ENCODE measurements at places on chromosomes 11 and 22.

DNA sequence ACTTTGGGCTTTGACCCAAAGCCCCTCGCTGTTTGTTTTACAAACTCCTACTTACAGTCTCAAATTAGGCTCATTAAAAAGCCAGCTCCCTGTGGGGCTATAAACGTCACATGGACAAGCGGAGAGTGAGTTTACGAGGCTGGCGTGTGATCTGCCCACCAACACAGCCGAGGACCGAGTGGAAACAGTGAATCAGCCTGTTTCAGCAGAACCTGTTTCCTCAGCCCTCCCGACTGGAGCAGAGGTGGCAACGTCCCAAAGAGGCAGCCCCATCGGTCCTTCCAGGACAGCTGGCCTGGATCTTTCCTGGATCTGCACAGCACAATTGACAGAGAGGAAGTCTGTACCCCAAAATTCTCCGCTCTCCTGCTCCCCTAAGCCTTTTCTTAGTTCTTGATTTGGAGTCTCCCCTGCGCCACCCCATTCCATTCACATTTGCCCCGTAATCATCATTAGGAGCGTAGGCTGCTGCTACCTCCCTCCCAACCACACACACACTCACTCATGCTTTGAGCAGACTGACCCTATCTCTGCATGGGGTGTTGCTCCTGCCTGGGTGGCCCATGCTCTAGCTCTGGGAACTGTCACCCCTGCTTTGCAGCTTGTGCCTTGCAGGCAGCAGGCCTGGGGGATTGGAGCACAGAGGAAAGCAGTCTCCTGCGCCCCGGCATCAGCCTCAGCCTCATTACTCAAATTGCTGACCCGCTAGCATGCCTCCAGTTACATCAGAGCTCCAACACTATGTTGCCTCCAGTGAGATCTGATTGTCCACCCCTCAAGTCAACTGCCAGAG lies 117.8 kb downstream of the NAT10 start:
- DNase-seq, result no peak

GRCh38 chr11:122172352-122173073 lies 56.5 kb upstream of the BLID start:
- DNase-seq, result no peak

GRCh38 chr22:44543781-44544477 lies 45.9 kb upstream of the RTL6 start:
- no peak for DNase-seq

- DNase-seq, result no peak
Measured at GRCh38 chr11:94638301-94638901, 71.2 kb downstream of the PIWIL4 start.

- no peak for DNase-seq
Measured at GRCh38 chr22:46367707-46368191, 32.2 kb downstream of the TRMU start.

DNA sequence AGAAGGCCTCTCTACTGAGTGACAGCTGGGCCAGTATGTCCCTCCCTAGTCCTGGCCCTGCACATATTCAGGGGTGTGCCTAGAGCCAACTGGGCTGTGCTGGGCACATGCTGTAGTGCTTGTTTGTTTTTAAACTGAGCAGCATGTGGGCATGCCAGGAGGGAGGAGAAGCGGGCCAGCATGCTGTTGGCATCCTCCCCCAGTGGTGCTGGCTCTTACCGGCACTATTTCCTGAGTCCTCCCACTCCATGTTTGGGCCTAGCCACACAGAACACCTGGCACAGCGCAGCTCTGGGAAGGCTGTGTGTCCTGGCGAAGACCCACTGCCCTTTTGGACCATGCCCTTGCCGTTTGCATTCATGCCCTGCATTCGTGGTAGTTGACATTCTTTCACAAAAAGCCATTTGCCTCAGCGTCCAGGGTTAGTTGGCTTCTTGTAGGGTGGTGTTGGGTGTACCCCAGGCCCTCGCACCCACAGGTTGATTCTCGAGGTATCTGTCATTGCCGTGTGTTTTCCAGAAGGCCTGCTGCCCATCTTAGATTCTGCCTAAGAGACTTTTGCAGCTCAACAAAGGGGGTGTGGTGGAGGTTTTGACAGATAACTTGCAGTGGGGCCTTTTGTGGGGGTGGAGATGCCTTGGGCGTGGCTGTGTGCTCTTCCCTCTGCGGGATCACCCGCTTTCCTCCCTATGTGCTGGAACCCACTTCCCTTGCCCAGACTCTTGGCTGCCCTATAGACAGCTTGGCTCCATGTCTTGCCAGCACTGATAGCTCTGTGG lies 13.6 kb downstream of the DGCR8 start:
- no peak for DNase-seq

DNA sequence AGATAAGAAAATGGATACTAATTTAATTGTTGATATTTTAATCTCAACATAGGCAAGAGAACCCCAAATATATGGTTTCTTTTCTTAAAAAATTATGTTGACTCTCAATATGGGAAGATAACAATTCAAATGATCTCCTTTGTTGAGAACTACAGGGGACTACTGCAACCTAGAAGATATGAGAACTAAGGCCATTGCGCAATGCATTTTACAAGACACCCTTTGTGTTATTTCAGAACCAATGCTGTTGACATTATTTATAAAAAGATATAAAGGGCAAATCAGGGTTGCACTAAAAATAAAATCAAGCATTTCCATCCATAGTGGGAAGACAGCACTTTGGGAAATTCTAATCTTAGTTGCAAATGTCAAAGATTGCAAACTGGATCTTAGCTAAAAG lies 322.3 kb downstream of the SOX6 start:
- no peak for DNase-seq

DNA sequence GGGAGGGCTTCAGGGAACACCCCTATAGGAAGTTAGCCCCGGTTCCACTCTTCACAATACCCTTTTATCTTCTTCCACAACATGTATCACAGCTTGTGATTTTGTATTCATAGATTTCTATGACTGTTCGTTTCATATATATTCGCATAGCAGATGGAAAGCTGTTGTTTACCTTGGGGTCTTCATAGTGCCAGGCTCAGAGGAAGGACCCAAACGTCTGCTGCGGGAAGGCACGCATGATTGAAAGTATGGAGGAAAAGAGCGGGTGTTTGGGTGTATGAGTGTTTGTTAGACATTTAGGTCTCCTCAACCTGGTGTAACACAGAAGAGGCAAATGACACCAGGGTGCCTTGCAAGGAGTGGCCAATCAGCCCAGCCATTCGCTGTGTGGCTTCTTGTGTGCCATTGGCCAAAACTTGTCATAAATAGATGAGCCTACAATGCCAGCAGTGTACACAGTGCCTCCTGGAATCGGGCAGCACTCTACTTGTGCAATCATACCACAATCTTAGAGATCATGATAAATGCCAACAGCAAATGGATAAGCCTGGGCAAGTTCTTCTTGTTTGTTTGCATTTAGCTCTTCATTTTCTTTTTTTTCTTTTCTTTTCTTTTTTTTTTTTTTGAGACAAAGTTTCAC lies 10.9 kb upstream of the ADA2 start:
- no peak for DNase-seq

DNA sequence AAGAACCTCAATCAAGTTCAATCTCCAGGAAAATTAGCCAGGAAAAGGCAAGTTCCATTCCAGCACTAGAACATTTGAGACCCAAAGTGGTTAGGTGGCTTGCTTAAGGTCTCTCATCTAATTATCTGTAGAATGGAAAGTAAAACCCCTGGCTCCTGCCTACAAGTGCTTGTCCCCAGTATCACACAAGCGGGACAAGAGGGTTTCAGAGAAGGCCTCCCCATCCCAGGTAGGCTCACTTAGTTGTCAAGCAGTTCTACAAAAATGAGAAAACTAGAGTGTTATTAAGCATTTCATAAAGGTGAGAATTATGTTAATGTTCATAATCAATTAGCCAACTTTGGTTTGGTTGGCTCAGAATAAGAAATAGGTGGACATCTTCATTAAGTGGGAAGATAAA lies 5.5 kb downstream of the POU2AF1 start:
- DNase-seq, result no peak

- no peak for DNase-seq
Measured at GRCh38 chr11:8830641-8831040, 80.3 kb upstream of the AKIP1 start.

DNA sequence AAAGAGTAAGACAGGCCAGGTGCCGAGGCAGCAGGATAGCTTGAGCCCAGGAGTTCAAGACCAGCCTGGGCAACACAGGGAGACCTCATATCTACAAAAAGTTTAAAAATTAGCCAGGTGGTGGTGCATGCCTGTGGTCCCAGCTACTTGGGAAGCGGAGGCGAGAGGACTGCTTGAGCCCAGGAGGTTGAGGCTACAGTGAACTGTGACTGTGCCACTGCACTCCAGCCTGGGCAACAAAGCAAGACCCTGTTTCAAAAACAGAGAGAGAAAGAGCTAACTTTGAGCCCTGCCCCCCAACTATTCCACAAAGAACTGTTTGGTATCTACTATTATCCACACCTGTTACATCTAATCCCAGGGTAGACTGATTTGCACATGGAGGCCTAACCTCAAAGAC lies 49.2 kb upstream of the RAPSN start:
- no peak for DNase-seq

DNA sequence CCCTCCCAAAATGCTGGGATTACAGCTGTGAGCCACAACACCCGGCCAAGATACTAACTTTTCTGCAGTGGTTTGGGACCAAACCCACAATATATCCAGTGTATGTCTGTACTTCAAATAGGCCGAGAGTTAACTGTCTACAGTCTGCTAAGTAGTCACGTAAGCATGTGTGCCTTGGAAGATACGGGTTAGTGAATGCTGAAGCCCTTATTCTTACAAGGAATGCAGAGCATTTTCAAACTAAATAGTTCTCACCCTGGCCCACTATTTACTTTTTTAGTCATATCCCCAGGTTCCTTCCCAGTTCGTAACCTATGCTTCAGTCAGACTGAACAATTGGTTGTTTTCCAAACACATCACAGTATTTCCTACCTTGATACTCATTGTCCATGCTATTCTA lies 176.0 kb downstream of the WNT11 start:
- peak; percentile 75 for DNase-seq

DNA sequence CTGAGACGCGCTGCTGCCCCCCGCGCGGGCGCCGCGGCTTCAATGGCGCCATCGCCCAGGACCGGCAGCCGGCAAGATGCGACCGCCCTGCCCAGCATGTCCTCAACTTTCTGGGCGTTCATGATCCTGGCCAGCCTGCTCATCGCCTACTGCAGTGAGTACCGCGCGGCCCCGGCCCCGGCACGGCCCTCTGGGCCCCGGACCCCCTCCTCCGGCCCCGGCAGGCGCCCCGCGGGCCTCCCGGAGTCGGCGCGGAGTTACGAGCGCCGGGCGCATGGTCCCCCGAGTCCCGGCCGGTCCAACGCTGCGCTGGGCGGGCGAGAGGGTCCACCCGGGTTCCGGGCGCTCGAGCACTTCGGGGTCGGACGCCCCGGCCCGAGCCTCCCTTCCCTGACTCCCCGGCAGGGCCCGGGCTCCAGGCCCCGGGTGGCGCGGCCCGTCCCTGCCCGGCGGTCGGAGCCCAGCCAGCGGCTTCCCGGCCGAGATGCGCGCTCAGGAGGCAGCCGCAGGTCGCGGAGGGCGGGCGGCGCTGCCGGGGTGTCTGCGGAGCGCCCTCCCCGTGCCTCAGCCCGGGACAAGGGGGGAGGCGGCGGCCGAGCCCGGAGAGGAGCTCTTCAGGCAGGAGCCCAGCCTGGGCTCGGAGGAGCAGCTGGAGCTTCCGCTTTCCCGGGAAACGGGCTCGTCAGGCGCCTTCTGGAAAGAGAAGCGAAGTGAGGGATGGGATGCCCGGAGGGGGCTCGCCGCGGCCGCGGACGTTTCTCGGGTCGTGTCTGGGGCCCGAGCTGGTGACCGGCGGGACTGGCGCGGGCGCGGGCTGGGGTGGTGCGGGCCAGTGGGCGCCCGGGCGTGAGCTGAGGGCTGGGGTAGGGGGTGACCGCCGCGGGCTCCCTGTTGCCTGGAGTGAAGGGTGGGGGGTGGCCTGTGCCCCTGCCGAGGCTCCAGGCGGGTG lies 1337.8 kb downstream of the BRD1 start:
- no peak for DNase-seq

DNA sequence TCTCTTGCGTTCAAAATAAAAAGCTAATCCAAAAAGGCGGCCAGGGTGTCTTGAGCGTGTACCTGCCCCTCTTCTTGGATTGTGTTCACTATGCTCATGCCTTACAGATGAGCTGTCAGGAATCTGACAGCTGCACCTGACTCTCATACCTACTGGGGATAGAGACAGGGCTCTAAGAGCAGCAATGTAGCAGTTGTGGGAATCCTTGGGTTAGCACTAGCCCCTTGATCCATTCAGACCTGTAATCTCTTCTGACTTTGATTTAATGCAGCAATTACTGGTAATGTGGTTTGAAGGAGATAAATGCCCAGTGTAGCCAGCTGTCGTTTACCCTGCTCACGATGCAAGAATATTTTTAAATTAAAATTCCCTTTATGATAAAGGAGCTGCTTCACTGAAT lies 145.8 kb downstream of the APOL5 start:
- no peak for DNase-seq

DNA sequence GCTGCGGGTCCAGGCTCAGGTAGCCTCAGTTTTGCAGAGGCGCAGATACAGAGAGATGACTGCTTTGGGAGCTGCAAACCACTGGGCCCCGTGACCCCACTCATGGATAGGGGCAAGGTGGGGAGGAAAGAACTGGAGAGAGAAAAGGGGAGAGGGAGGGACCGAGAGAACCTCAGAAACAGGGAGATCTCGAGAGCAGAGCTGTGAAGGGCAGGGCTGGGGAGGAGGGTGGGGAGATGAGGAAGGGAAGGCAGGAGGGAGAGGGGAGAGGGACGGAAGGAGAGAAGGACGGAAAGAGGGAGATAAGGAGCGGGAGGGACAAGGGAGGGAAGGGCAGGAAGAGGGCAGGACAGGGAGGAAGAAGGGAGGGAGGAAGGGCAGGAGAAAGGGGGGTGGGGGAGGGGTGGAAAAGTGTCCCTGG lies 46.3 kb downstream of the IGLL1 start:
- DNase-seq, result no peak

DNA sequence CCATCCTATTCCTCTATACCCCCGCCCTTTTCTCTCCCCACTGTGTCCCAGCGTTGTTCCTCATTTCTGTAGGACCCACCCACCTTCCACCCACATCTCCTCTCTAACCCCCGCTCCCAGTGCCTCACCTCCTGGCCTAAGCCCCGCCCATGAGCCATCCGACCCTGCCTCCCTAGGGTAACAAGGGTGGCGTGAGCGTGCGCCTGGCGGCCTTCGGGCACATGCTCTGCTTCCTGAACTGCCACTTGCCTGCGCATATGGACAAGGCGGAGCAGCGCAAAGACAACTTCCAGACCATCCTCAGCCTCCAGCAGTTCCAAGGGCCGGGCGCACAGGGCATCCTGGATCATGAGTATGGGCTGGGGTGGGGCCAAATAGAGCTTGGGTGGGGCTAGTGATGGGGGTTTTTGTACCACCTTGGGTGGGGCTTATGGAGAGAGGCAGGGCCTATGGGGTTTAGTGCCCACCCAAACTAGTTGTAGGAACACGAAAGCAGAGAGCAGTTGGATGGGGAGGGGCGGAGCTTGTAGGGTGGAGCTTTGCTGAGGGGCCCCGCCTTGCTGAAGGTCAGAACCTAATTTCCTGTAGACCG lies 4.5 kb downstream of the INPP5J start:
- DNase-seq, result no peak

- DNase-seq, result no peak
Measured at GRCh38 chr11:59463190-59463641, 6.5 kb downstream of the OR4D6 start.

Measured in HS-27A (cell line).